ENCODE measurements at places on chromosomes 1 and 21. TPM values are rescaled to one million over a fixed set of nuclear protein-coding genes. Genes with fewer than 3 reads are reported as not detected.

The LYPLAL1 gene
- 30.3 TPM for polyA plus RNA-seq

The ABCG1 gene
- polyA plus RNA-seq, result 6.4 TPM

The SPRR2G gene
- not detected for polyA plus RNA-seq

The HHAT gene
- polyA plus RNA-seq, result 3.3 TPM

The OR2G6 gene
- not detected for polyA plus RNA-seq

The TEKT2 gene
- polyA plus RNA-seq, result 1.7 TPM

The MPL gene
- polyA plus RNA-seq, result 0.21 TPM

The NBPF4 gene
- polyA plus RNA-seq, result not detected

The CFHR4 gene
- polyA plus RNA-seq, result not detected

DNA sequence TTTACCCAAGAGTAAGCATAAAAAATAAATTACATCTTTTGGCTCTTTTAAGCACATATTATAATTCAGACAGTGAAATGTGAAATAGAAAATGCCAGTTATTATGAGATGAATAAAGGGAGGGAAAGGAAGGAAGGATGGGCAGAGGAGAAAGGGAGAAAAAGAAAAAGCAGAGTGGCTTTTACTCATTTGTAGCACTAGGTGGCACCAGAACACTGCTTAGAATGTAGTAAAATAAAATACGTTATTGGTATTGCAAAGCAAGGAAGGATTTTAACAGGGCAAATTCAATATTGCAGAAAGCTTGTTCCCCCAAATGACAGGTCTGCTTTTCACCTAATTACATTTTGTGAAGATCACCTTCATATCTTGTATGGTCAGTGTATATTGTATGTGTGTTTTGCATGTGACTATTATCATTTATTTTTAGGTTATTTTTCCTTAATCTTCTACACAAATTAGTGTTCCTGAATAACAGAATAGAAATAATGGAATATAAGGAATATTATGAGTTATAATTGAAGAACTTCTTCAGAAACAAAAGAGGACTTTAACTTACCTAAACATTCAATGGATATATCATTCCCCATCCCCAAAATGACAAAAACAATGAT lies 9.1 kb upstream of the PCNX2 start:
- no peak for DNase-seq

DNA sequence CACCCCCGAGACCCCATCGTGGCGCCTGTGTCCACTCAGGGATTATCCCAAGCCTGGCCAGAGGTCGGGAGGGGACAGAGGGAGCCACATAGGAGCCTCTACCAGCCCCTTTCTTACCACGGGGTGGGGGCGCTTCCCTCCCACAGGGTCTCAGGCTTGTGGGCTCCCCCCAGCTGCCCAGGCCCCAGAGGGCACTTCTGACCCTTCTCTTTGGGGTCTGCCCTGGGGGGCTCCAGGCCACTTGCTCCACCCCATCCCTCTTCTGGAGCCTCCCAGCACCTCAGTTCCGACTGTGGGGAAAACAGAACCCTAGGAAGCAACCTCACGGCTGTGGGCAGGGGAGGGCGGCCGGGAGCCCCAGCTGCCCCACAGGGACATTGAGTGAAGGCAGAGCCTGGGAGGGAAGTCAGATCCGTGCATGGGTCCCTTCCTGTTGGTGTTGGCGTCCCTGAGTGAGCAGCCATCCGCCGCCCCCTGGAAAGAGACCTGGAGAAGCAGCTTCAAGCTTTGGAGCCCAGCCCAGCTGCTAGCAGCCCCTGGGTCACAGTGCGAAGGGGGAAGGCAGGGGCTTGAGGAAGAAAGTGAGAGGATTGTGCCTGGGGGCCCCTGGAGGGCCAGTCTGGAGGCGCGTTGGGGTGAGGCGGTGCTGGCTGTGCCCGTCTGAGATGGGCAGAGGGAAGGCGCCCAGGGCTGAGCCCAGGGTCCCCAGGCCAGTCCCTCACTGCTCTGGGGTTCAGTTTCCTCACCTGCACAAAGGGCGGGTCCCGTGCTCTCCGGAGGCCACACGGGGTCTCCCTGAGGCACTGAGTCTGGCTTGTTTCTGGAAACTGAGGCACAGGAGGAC lies 22.1 kb downstream of the RRP1 start:
- DNase-seq, result no peak

- no peak for DNase-seq
Observed at GRCh38 chr1:243455760-243456651, 200.2 kb downstream of the SDCCAG8 start.

- DNase-seq, result no peak
Observed at GRCh38 chr1:183319051-183319450, 99.1 kb downstream of the NMNAT2 start.

DNA sequence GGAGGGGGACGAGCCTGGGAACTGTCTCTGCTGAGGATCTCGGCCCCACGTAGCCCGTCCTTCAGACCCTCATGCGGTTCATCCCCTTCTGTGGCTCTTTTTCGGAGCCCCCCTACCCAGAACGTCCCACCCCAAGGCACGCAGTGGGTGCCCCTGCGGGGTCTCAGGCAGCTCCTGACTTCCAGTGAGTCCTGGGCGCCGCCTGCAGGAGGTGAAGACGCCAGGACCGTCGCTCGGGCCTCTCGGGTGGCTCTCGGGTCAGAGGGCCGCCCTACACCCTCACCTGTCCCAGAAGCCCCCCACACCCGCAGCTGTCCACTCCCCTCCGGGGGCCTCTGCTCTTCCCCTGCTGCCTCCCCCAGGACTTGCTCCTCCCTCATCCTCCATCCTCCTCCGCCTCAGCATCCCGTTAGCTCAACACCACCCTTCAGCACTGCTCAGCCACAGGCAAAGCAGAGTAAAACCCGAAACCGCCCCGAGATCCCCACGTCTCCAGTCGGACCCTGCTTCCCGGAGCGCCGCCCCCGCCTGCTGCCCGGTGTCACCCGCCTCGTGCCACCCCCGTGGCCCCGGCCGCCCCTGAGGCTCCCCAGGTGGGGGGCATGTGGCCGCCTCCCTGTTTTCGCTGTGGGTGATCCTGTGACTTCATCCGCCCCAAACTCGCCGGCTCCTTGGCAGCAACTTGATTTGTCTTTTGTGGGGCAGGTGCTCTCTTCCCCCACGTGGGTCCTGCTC lies 13.3 kb upstream of the POFUT2 start:
- DNase-seq, result no peak

DNA sequence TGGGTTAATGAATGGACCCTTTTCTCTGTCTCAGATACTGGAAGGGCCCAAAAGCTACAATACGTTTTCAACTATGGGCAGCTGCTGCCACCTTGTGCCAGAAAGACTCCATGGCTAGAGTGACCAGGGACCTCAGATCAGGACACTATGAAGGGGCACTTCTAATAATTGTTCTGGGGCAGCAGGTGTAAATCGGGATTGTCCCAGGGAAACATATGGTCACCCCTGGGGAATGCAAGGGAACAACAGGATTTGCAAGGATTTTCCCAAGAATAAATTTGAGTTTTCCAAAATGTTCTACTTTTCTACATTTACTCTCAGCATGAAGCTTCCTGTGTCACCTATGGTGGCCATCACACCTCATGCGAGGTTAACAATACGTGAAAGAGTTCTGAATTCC lies 12.0 kb upstream of the FCAMR start:
- peak; percentile 26 for DNase-seq

GRCh38 chr21:34593954-34594531 lies 20.9 kb downstream of the RCAN1 start:
- no peak for DNase-seq

DNA sequence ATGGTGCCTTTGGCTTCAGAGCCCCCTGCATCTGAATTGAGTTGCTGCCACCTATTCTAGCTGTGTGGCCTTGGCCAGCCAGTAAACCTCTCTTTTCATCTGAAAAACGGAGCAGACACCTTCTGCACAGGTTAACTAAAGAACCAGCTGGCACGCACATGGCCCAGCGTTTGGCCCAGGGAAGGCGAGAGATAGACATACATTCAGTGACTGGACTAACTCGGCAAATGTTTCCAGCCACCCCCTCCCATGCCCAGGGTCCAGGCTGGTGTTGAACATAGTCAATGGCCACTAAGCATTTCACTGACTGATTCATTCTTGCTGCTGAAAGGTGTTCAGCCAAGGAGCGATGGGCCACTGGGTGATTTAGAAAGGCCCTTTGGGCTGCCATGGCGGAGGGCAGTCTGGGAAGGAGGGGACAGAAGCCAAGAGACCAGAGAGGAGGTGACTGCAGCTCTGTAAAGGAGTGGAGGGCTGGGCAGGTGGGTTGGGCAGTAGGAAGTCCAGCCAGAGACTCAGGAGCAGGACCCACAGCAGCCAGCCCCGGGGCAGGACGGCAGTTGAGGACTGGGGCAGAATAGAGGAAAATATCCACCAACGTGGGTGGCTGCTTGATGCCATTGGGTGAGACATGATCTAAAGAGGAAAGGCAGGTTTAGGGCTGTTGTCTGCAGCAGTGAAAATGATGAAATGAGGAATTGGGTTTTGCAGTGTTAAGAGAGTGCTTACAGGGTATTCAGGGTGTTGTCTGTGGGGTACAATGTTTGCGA lies 184.3 kb downstream of the HIVEP3 start:
- no peak for DNase-seq

GRCh38 chr1:44602634-44603628 lies 71.3 kb downstream of the TMEM53 start:
- DNase-seq, result no peak

GRCh38 chr1:82845866-82846265 lies 1045.1 kb downstream of the ADGRL2 start:
- DNase-seq, result no peak

DNA sequence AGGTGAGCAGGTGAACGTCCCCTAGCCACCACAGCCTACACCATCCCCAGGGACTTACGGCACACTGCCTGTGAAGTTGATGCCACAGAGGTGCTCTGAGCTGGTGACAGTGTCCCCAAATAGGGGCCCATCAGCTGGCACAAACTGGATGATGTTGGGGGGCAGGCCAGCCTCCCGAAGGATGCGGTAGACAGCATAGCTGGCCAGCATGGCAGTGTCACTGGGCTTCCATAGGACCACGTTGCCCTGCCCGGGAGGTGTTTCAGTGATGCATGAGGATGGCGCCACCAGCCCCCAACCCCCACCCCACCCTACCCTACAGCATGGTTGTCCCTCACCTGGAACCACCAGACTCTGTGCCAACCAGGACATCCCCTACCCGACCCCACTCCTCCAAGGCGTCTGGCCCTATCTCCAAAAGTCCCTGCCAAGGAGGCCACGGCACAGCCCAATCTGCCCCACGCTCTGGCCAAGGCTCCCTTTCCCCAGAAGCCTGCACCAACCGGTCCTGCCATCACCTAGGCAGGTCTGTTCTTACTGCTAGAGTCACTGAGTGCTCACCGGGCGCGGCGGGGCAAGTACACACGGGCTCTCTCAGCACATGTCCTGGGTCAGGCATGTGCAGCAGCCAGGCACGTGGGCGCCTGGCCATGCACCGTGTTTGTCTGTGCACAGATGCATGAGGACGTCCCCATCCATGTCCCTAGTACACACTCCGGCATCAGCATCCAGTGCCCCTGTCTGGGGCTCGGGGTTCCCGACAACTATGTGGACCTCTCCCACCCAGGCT lies 20.5 kb downstream of the ALDH4A1 start:
- no peak for DNase-seq

- no peak for DNase-seq
Observed at GRCh38 chr1:91308544-91308943, 96.1 kb downstream of the HFM1 start.

- no peak for DNase-seq
Observed at GRCh38 chr21:25496825-25497482, 110.3 kb downstream of the MRPL39 start.

DNA sequence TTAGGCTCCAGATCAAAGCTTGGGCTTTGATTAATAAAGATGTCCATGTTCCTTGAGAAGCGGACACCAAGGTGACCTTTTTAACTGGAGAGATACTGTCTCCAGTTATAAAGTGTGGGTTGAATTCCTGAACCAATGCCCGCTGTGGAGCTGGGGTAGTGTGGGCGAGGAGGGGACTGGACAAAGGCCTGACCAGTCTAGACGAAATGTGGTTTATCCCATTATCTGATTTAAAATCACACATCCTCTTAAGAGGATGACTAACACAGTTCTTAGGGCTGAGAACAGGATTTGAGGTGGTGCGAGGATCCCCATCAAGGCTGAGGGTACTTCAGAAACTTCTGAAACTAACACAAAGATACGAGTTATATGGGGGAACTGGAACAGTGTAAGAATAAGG lies 84.5 kb upstream of the GCLM start:
- DNase-seq, result no peak

DNA sequence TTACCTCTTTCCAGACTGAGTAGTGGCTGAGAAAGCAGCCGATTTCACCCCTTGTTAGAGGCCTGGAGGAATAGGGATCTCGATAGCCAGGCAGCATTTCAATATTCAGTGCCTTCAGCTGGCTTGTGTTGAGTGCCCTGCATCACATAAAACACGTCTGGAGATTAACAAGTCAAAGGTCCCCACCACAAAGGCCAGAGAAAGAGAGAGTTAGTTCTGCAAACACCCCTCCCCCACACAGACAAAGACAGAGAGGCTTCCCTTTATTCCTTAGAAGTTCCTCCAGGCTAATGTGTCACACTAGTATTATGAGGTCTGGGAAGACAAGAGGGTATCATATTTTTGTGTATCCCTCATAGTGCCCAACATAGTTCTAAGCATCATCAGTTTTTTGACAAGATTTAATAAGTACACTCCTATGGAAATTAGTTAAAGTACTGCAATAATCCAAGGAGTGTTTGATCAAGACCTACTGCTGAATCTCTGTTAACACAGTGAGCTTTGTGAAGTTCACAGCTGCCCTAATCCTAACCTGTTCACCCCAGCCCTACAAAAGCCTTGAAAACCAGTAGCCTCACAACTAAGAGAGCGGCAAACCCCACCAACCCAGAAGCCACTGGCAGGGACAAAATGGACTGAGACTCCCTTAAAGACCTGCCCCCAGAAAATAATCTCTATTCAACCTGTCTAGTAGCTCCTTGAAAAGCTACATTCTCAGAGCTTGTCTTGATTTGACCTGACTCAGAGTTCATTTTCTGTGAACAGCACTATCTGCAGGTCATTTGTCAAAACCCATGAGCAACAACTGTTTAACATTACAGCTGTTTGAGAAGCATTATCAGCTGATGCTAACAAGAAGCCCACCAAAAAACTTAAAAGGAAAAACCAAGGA lies 91.9 kb downstream of the COLGALT2 start:
- DNase-seq, result no peak

DNA sequence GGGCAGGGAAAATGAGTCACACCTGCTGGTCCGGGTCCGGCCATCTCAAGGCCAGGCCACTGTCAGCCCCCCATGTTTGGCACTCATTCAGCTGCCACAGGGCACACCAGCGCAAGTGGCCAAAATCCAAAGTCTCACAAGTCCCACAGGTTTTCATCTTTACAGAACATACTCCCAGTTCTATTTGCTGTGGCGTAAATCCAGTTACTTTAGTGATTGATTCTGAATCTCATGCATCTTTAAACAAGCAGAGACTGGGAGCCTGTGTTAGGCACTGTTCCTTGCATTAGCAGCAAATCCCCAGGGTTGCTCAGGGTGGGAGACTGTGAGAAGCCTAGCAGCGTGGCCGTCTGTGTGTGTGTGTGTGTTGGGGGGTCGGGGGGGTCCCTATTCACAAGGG lies 1.1 kb upstream of the SLC2A5 start:
- no peak for DNase-seq

GRCh38 chr1:184464757-184465156 lies 77.9 kb downstream of the C1orf21 start:
- DNase-seq, result no peak

Measured in large intestine (tissue), 12 donors.